Epithelial cell of esophagus (primary cell): ENCODE measurements at places on chromosomes 2 and 18.
A peak's percentile ranks its signal among the peaks of the same experiment; 100 is the strongest.

DNA sequence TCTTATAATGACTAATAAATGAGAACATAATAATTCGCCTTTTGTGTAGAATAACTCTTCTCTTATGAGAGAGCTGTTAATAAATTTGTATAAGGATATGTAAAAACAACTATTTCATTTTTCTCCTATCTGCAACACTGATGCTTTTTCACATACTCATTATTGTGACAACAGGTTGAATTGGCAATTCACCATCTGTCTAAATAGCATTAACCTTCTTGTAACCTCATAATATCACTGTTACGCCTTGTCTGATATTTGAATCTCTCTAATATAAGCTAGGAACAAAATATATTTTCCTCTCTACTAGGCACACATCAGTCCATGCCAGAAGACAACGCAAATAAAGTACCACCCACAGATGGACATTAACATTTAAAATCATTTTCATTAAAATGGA, 938.9 kb downstream of the CPS1 start:
- no peak for DNase-seq

DNA sequence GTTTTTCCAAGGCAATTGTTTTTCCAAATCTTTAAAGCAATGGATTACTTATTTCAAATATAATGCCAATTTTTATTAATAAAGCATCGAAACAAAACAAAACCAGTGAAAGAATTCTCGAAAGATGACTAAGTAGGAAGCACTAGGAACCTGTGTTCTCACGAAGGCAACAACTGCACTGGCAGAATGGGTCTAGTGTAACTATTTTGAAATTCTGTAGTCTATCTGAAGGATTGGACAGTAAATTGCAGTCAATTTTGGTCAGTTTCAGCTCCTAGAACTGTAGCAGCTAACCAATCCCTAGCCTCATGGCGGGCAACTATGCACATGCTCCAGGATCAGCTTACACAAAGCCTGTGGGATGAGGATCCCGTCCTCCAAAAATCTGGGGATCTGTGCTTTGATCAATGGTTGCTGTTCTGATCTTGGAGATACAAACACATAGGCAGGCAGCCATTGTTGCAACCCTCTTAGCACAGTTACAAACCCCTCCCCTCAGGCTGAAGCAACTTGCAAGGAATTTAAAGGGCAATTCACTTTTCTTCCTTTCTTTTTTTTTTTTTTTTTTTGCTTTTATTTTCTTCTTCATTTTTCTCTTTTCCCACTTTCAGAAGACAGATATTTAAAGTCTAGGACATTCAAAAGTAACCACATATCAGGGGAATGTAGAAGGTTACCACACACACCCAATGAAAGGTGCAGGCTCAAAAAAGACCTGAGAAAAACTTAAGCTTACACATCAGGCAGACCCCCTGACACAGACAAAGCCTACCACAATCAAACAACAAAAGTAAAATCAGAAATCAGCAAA, 147.6 kb downstream of the THADA start:
- DNase-seq = no peak

DNA sequence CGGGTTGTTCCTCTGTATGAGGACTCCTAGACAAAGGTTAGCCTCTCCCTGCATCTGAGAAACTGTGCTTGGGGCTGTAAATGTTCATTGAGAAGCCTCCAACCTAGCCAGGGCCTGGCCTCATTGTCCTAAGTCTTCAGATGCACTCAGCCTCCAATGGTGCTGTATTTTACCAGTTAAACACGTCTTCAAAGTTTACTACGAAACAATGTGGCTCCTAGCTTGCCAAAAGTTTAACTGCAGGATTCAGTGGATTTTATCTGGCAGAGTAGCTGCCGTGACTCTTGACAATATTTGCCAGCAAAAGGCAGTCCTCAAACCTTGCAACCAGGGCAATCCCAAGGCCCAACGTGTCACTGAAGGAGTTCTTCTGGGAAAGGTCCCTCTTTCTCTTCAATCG, 1.1 kb downstream of the PID1 start:
- DNase-seq = no peak

- DNase-seq = no peak
Measured at GRCh38 chr18:55477860-55478581, 110.0 kb downstream of the TCF4 start.

DNA sequence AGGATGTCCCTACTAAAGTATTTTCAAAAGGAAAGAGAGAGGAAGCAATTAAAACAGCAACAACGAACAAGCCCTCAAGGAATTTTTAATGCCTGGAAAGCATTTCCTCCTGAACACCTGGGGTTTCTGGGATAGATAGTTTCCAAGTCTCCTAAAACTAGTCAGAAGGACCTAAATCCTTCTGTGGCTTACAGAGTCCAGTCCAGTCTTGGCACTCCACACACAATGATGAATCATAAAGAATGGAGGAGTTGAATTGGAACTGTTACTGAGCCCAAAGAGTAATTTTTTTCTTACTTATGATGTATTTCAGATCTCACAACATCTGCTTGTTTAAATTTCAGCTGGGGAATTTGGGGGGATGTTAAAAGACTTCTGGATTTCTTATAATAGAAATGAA, 144.6 kb upstream of the SETBP1 start:
- DNase-seq = peak; percentile 55

- DNase-seq = no peak
Measured at GRCh38 chr18:76667603-76668002, 154.8 kb upstream of the ZNF236 start.

GRCh38 chr2:160419776-160420505, 73.7 kb downstream of the RBMS1 start:
- DNase-seq = no peak

DNA sequence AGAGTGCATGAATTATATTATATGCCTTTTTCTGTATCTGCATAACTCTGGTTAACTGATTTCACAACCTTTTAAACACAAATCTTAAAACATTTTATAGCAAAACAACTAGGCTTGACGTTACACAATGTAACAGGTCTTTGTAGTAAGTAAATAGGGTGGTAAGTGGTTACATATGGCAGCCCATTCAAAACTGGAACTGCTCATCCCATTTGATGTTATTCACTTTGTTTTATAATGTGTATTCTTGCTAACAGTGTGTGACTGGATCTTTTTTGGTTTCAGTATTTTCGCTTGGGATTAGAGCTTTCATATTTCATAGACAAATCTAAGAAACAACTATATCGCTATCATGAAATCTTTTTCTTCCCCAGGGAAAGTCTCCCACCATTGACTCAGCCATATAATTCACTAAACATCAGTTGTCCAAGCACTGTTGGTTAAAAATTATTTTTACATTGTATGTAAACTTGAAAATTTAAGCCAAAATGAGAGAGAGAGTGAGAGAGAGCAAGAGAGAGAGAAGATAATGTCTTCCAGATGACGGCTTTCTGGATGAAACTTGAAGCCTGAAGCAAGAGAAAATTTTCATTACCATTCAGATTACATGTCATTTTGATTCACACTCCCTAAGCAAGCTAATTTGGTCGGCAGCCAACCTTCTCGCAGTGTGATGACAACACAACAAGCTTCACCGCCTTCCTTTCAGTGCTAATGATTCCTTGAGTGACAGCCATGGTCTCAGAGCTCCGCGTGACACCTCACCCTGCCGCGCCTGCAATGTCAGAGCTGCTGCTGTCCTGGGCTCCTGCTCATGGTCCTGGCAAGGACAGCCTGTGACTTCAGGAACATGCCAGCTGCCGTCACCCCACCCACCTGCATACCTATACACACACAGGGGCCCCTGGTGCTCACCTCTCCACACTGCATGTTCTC, 946.9 kb upstream of the SOX11 start:
- peak; percentile 23 for DNase-seq

- DNase-seq = no peak
Measured at GRCh38 chr18:52766002-52766545, 426.1 kb downstream of the DCC start.

GRCh38 chr2:96953611-96953978, 32.8 kb downstream of the FAM178B start:
- no peak for DNase-seq

GRCh38 chr18:7272311-7273049, 41.6 kb downstream of the LRRC30 start:
- peak; percentile 78 for DNase-seq

GRCh38 chr2:155377266-155377680, 678.8 kb downstream of the KCNJ3 start:
- peak; percentile 50 for DNase-seq

DNA sequence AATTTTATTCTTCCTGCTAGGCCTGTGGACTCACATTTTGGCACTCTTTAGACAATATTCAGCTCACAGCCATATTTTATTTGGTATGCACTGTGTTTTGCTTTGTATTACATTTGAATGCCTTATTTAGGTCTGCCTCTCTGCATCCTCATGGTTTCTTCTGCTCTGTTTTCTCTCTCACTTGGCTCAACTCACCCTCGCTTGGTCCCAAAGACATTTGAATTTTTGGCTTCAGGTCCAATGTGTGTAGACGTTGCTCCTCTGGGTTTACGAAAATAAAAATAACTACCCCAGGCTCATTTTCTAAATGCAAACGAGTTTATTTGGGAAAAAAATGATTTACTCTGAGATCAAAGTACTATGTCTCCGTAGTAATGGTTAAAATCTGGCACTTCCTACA, 91.1 kb upstream of the REG3A start:
- DNase-seq = no peak

DNA sequence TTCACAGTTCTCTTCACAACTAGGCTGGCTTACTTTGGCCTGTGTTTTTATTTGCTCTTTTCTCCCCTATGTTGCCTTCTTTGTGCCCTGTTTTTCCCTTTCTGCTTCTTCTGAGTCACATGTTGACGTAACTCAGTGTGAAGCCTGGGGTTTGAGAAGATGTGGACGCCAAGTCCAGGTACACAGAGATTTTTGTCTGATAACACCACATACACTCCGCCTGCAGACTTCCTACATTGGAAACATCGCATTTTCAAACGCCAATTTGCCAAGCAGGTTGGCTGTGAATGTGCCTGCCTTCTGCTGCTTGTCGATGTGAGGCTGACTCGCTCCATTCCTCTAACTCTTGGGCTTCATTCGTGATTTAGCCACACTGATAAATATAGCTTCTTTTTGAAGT, 62.6 kb upstream of the FN1 start:
- DNase-seq = no peak

GRCh38 chr2:600542-601386, 76.4 kb downstream of the TMEM18 start:
- DNase-seq = no peak

DNA sequence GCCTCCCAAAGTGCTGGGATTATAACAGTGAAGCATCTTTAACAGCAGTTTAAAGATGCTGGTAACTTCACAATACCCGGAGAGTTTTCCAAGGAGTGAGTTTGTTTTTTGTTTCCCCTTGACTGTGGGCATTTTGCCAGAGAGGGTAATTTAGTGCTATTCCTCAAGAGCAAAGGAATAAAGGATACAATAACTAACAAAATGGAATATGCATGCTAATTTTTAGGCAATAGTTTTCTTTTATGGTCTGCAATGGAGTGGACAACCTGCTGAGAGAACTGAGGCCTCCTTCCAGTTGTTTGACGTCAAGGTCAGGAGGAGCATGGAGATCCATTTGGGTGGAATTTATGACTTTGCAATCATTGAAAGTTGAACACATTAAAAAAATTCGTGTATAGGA, 15.9 kb upstream of the GREB1 start:
- DNase-seq = no peak

DNA sequence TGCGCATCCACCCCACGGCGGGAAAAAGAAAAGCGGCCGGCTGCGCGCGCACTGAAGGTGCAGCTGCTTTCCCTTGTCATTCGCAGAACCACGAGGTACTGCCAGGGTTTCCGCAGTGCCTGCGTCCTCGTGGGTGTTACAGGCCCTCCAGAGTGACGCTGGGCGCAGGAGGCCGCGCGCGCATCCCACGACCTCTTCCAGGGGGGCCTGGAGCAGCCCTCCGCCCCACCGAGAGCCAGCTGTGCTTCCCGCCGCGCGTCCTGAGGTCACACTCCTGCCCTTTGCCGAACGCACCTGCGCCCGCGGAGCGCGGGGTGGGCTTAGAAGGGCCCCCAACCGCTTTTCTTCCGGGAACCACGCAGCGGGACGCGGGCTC, 378 bp upstream of the IAH1 start:
- DNase-seq = no peak

GRCh38 chr2:203732092-203732952, 25.9 kb downstream of the CD28 start:
- DNase-seq = no peak

GRCh38 chr18:9987931-9988330, 74.1 kb downstream of the VAPA start:
- DNase-seq = no peak

DNA sequence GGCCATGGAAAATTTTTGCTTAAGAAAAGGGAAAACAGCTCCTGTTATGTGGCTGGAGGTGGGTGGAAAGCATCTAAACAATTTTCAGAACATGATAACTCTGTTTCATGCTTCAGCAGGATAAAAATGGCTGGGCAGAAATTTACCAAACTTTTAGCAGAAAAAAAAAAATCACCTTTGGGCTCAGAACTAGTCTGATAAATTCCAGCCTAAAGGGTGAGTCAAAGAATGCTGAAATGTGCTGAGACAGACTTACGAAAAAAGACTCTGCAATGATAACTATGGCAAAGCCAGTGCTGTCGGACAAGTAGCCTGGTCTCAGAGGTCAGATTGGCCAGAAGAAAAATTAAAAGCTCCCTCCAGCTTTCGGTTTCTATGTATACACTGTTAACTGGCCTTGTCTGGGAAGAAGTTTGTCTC, 123.6 kb downstream of the LRATD1 start:
- peak; percentile 48 for DNase-seq

- no peak for DNase-seq
Measured at GRCh38 chr18:51654488-51655326, 457.2 kb upstream of the MEX3C start.

GRCh38 chr2:27823135-27823534, 51.6 kb downstream of the MRPL33 start:
- DNase-seq = no peak

DNA sequence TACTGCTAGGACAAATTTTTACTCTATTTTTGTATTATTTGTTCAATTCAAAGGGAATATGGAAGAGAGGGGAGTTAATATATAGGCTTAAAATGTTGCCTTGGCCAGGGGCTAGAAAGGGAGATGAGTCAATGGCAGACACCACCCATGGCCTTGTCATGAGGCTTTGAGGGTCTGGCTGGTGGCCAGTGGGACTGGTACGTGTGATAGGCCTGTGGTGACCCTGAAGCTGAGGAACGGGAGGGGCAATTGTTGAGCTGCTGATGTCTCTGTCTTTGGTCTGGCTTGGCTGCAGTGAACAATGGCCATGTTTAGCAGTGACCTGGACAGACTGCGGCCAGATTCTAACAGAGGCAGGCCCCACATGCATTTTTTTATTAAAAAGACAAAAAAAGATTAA, 18.5 kb downstream of the GKN1 start:
- no peak for DNase-seq
